ENCODE measurements at places on chromosomes 12 and 14.

DNA sequence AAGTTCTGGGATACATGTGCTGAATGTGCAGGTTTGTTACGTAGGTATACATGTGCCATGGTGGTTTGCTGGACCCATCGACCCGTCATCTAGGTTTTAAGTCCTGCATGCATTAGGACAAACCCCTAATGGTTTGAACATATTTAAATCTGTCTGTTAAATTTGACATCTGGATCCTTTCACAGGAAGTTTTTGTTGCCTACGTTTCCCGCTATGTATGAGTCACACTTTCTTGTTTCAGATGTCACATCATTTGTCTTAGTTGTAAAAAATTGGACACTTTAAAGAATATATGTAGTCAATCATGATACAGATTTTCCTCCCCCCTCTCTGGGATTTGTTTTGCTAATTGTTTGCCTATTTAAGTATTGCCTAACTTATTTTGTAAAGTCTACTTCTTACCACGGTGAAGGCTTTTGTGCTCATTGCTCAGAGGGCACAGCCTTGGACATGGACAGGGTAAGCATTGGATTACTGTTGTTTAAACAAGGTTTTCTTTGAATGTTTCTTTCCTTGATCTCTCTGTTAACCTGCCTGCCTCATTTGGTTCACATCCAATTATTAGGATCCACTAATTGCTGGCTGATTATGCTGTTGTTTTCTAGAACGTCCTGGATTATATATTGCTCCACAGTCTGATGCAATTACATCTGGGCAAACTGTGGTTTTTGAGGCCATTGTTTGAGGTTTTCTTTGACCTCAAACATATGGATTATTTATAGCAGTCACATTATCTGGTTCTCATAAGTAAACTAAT is 1441.4 kb downstream of the AACS start:
- peak; percentile 11 for DNase-seq

- no peak for DNase-seq
These were observed 119.1 kb upstream of the FAR2 start for GRCh38 chr12:29030006-29030405.

GRCh38 chr14:71702786-71703185 is 229.4 kb upstream of the RGS6 start:
- DNase-seq: no peak

- no peak for DNase-seq
These were observed 137.9 kb upstream of the ATP2B1 start for GRCh38 chr12:89846473-89847055.

- no peak for DNase-seq
These were observed 3.9 kb upstream of the B4GALNT3 start for GRCh38 chr12:455821-456220.

DNA sequence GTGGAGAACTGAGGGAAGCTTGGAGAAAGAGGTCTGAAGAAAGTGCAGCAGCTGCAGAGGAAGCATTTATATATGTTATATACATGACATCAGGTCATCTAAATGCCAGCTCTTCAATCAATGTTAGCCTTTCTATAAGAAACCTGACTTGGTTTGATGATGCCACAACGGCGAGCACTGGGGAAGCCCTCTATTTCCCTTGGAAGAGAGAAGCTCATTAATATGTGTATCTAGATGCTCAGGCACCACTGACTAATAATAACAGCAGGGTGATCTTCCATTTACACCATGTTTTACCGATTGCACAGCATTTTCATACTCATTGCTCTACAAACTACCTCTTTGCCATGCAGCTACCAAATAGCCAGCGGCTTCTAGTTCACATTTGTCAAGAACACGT is 811 bp downstream of the ACYP1 start:
- peak; percentile 12 for DNase-seq

GRCh38 chr14:51490205-51490604 is 161.5 kb upstream of the FRMD6 start:
- no peak for DNase-seq

DNA sequence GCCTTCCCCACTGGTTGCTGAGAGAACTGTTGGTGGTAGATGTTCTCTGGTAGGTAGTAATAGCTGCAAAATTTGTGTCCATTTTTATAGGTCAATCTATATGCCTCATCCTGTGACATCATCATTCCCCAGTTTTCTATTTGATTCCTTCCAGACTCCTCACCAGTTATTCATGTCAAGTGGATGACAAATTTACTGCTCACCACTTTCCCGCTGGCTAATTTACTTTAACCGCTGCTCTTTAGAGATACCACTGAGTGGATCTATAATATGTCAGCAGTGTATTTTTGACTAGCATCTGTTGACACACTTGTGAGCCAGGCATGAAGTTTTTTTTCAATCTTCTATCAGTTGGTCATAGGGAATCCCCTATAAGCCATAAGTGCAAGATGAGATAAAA is 24.6 kb downstream of the GPR65 start:
- DNase-seq: no peak

- DNase-seq: no peak
These were observed 17.3 kb downstream of the KCNK10 start for GRCh38 chr14:88305528-88306322.

- DNase-seq: no peak
These were observed 21.5 kb downstream of the KLHL28 start for GRCh38 chr14:44940211-44940610.

DNA sequence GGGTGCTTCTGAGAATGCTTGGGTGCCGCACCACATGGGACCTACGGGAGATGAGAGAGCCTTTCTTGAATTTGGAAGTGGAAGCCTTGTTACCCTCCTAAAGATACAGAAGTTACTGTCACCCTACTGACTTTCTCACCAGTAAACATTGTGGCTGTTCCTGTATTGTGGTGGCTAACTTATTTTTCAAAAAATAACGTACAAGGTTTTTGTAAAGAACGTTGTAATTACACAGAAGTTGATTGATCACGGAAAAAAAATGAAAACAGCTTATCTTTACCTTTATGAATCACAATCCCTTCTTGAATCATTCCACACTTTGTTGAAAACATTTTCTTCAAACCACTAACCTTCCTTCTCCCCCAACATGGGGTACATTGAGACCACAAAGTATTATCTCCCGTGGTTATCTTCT is 22.0 kb upstream of the PPFIBP1 start:
- DNase-seq: peak; percentile 93
